Lower leg skin (tissue), 4 donors: ENCODE measurements at places on chromosomes 1 and 21. TPM values are rescaled to one million over a fixed set of nuclear protein-coding genes. Genes with fewer than 3 reads are reported as not detected.

KAZN gene
- total RNA-seq, result 30.8 TPM

- DNase-seq, result no peak
These were observed 1.3 kb downstream of the SV2A start for GRCh38 chr1:149916193-149916897.

C4BPA gene
- total RNA-seq, result not detected

GRCh38 chr21:26451081-26451740 is 121.9 kb downstream of the CYYR1 start:
- no peak for DNase-seq

HSF2BP gene
- total RNA-seq, result not detected

RER1 gene
- 114 TPM for total RNA-seq

LRRC40 gene
- total RNA-seq, result 9.8 TPM

- DNase-seq, result no peak
These were observed 3.2 kb downstream of the SELENBP1 start for GRCh38 chr1:151369302-151369610.
